Activated CD8-positive, alpha-beta memory T cell treated with anti-CD3 and anti-CD28 coated beads, Interleukin-2, amount 50 U/mL, for 48 hours (primary cell): ENCODE measurements at places on chromosomes 7 and 10.

DNA sequence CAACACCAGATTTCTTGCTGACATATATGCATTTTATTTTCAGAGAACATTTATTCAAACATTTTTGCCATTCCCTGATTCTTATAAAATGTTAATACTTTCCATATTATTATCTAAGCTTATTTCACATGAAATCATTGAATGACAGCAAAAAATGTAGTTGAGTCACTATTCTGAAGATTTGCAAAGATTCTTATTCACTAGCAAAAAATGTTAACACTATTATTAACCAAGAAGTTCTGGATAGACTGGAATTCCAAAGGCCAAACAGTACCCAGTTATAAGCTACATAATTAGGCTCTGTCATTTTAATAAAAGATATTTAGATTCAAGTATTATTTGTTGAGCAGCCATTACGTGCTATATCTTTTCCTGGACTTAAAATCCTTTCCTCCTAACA lies 4.3 kb downstream of the GSTO2 start:
- DNase-seq, result no peak

GRCh38 chr7:148402159-148402558 lies 188.4 kb upstream of the C7orf33 start:
- DNase-seq, result no peak

DNA sequence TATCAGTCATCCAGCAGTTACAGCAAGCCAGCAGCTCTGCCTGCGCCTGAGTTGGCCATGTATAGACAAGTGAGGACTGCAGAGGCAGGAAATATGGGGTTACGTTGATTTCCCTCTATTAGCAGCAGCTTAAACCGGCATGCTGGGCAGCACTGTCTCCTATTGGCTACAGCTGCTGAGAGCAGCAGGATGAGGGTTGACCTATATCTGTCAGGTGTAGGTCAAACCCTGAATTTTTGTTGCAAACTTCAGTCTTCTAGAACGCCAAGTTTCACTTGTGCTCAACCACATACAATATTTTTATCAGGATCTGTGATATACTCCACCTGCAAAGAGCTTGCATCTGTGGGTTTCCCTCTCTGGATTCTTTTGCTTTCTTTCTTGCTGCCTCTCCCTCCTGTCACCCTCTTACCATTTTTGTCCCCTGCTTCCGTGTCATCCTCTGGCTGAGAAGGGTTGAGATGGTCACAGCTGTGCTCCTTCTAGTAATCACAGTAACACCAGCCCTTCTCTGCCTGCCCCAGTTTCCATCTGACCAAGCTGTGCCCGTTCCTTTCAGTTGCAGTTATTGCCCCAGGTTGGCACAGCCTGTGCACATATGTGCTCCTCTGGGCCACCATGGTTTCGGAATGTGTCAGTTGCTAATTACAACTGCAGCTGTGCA lies 23.8 kb upstream of the GLCCI1 start:
- peak; percentile 62 for DNase-seq

DNA sequence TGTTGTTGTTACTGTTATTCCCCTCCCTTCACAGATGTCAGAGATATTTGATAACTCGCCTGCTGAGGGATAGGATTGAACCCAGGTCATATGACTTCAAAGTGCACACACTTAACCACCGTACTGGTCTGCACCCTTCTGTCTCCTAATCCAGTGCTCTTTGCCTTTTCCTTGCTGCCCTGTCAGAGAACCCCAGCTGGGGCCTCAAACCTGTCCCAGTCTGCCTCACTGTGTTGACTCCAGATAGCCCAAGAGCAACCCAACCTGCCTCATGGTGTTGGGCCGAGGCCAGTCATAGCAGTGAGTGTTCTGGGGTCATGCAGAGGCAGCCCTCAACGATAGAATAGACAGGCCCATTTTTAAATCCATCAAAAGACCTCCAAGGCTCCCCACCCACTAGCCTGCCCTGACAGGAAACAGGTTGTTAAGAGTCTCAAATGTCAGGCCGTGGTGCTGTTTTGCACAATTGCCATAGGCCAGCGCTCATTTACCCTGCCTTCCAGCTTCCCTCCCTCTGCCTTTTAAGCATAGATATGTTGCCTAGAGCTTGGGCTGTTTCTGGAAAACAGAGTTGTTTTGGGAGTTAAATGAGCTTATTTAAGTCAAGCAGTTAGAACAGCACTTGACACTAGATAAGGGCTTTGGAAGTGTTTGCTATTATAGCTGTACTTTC lies 37.0 kb upstream of the PDCD4 start:
- no peak for DNase-seq

GRCh38 chr7:50552921-50553320 lies 12.3 kb downstream of the DDC start:
- no peak for DNase-seq

GRCh38 chr7:73936967-73937366 lies 76.0 kb downstream of the TMEM270 start:
- no peak for DNase-seq
